ENCODE measurements at places on chromosomes 12 and 14.
A peak's percentile ranks its signal among the peaks of the same experiment; 100 is the strongest.

DNA sequence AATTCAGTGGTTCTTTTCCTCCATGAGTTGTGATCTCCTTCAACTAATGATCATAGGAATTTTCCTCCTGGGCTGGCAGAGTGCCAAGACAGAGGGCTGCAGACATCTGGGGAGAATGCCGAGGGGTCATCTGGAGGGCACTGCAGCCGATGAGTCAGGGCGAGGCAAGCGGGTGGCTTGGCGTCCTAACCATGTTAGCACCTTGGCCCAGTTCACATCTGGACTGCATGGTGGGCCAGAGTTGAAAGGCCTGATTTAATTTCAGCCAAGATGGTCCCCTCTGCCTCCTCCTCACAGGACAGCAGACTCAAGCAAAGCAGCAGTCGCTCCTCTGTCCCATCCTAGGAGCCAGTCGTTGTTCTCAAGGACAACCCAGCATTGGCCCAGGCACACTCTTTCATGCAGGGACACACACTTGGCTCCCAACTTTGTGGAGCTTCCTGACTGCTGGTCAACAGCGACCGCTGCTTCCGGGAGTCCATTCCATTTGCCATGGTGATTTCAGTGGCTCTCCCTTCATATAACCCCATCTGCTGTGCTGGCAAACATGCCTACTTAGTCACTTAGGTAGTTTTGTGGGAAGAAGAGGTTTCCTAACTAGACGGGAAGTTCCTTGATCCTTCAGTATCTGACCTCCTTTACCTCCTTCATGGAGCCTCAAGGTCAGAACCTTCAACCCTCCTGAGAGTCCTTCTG, 161.8 kb downstream of the TTC8 start:
- DNase-seq, result peak; percentile 84

- no peak for DNase-seq
Measured at GRCh38 chr12:30914986-30915591, 11.5 kb upstream of the TSPAN11 start.

- DNase-seq, result no peak
Measured at GRCh38 chr14:94632305-94632590, 20.1 kb downstream of the SERPINA3 start.

DNA sequence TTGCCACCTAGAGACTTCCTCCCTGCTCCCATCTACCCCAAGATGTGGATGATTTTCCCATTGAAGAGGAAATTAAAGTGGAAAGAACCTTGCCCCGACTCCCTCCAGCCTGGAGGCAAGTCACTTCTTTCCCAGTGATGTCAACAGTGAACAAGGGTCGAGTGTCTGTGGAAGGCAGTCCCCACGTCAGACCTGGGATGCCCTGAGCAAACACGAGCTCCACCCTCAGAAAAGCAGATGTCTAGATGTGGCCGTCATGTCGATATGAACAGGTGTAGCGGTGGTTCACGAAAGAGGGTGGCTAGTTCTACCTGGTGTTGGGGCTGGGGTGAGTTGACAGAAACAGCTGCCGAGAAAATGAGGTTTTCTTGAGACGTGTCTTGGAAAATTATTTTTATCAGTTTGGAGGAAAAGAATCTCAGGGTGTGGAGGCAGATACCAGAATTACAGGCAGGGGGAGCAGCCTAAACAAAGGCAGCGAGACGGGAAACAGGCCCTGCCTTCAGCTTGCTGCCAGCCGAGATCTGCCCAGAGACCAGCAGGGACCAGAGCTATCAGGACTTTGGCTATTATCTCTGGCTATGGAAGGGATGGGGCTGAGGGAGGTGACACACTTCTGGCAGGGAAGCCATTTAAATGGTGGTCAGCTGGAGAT, 25.9 kb downstream of the SYNDIG1L start:
- DNase-seq, result no peak

DNA sequence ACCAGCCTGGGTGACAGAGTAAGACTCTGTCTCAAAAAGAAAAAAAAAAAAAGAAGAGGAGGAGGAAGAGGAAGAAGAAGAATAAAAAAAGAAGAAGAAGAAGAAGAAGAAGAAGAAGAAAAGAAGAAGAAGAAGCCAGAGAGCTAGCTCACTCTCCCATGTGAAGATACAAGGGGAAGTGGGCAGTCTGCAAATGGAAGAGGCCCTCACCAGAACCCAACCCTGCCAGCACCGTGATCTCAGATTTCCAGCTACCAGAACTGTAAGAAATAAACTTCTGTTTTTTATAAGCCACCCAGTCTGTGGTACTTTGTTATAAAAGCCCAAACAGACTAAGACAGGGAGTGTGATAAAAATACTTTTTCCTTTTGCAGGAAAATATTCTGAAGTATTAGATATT, 130.7 kb downstream of the ETNK1 start:
- no peak for DNase-seq

GRCh38 chr14:65296402-65296801, 116.1 kb upstream of the FUT8 start:
- no peak for DNase-seq

- DNase-seq, result peak; percentile 58
Measured at GRCh38 chr12:15276088-15276698, 46.1 kb upstream of the PTPRO start.
